ENCODE measurements at places on chromosomes 3 and 15.

DNA sequence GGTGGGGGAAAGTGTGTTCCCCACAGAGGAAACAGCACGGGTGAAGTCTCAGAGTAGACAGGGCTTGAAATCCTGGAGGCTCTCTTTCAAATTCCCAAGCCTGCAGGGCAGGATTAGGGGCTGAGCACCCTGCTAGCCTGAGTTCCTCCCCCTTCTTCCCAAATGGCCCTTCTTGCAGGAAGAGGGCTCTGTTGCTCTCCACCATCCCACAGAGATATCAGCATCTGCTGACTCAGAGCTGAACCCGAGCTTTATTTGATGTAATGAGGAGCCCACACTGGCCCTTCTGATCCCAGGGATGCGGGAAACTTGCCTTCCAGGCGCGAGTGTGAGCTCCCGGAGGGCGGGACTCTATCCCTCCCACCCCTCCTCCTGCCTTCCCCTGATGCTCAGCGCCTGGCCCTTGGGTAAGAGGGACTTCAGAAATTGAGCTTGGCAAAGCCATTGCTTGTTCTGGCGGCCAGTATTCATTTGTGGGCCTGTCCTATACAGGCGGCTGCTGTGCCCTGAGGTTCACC, 1.4 kb upstream of the STRA6 start:
- DNase-seq = no peak

DNA sequence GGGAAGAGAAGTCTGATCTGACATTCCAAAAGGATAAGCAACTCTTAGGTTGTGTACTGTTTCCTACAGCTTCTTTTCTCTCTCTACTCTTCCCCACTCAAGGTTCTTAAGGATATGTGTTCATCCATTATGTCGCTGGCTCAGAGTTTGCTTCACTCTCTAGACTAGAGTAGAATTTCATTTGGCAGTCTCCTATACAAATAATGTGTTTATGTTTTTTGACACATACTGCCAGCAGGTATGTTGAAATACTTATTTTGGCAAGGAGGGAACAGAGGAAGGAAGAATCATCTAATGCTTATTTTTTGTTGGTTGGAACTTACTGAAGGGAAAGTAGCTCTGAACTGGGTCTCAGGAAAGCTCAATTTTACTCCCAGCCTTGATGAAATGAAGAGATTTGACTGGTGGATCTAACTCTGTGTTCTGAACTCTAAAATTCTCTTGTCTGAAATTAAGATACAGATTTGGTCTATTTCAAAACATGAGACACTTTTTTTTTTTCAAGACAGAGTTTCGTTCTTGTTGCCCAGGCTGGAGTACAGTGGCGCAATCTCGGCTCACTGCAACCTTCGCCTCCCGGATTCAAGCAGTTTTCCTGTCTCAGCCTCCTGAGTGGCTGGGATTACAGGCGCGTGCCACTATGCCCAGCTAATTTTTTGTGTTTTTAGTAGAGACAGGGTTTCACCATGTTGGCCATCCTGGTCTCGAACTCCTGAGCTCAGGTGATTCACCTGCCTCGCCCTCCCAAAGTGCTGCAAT, 7.6 kb upstream of the EMC3 start:
- no peak for DNase-seq

GRCh38 chr15:38682363-38682762, 117.7 kb upstream of the RASGRP1 start:
- no peak for DNase-seq

DNA sequence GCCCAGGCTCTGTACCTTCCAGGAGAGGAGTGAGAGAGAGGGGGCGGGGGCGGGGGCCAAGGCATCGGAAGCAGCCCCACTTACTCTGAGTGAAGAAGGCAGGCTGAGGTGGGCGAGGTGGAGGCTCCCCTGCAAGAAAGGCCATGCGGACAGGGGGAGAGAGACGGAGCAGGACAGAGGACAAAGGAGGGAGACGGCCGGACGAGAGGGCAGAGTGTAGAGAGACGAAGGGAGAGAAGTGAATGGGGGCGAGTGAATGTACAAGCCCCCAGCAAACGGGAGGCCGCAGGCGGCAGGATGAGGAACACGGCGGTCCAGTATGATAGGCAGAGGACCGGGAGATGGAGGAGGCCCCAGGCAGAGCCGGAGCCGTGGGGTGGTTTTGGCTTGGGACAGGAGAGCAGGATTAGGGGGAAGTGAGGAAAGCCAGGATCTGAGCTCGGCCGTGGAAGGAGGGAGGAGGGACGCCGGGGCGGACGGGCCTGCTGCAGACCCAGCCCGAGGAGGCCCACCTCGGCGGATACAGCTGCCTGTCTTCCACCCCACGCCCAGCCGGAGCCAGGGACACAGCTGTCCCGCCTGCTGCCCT, 38.8 kb downstream of the TNK2 start:
- no peak for DNase-seq
